ENCODE measurements at places on chromosomes 2 and 18.
A peak's percentile ranks its signal among the peaks of the same experiment; 100 is the strongest.

GRCh38 chr2:153077311-153077710, 358.9 kb downstream of the ARL6IP6 start:
- DNase-seq = no peak

- DNase-seq = no peak
These were observed 52.1 kb upstream of the LAPTM4A start for GRCh38 chr2:20103530-20103929.

DNA sequence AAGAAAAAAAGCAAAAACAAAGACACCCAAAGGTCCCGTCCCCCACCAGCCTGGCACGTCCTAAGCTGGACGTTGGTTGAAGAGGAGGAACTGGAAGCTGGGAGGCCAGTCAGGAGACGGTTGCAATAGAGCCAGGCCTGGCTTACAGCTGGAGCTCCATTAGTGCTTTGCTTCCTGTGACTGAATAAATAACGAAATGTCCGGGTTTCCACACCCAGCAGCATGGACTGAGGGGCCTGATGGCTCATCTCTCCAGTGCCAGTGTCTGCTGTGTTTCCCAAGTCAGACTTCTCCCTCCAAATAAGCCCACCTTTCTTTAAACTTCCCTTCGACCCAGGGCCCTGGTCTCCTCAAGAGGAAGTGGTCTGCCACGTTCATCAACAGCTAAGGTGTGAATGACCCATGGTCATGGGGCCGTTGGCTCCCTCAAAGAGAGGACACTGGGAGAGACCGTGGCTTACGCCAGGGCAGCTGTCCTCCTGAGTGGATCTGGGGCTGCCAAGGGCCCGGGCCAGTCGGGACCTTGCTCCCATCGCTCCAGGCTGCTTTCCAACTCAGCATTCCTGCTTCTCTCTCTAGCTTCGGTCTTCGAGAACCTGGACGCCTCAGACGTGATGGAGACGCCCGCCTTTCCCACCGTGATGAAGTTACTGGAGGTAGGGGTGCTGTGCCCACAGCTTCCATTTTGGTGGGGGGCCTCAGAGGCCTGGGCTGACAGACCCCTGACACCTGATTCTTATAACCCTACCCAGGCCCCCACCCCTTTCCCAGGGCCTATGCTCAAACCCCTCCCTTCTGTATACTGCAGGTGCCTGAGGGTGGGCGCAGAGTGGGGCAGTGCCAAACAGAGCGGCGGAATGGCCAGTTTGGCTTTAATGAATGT, 44.9 kb downstream of the MYO7B start:
- DNase-seq = no peak

DNA sequence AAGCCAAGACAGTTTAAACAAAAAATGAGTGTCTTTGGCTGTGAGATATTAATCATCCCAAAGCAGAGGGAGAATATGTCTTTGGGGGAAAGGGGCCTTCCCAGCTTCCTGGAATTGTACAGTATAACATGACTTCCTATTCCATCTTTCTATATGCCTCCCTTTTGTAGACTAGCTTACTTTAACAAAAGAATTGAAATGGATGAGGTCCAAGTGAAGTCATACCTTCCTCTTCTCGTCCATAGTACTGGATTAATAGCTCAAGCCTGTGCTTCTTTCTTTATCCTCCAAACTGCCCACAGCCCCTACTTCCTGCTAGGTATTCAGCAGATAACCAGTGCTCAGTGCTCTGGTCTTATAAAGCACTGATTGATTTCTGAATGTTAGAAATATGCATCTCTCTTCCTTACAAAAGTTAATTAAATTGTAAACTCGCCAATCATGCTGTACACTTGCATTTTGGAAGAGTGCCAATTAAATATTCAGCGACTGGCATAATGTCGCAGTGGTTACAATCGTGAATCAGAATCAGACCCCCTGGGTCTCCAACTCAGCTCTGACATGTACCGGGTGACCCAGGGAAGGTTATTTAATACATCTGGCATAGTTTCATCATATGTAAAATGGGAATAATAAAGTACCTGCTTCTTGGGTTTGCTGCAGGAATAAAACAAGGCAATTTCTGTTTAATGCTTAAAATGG, 325.1 kb downstream of the RND3 start:
- DNase-seq = no peak

- DNase-seq = no peak
These were observed 38.9 kb downstream of the TMEM17 start for GRCh38 chr2:62467100-62467474.

DNA sequence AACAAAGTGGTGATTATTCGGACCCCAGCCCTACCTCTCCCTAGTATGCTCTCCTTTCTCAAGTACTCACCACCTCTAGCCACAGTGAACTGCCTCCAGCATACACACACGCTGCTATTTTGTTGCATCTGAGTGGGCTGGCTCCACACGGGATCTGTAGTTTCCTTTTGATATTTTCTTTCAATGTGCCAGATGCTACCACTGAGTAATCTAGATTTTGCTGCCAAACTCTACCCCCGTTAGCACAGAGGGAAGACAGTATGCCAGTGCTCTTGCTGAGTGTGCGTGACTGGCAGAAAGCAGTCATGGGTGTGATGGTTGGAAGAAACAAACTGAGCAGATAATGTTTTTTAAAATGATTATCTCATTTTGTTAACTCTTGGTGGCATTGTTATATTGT, 11.6 kb downstream of the CFLAR start:
- no peak for DNase-seq

DNA sequence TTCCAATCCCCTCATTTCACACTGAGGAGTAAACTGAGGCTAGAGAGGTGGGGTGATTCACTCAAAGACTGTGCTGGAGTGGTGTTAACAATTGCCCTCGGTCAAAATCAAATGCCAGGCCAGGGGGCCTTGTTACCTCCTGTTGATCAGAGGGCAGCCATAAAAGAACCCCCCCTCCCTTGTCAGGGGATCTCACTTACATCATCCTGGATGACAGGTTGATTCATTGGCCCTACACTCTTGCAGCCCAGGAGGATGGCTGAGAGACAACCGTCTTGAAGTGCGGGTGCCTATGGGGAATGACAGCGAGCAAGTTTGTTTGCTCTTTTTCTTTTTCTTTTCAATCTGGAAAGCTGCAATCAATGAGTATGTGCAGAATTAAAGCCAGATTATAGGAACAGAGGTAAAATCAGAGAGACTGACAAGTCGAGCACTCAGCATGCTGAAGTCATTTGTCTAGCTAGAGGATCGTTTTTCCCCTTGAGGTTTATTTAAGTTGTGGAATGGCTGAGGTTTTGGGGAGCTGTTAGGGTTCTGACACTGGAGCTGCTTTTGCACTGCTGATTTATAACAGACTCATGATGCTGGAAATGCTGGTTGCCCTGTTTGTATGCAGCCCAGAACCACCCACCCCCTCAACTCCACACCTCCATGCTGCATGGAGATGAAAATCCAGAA, 26.4 kb upstream of the NRP2 start:
- no peak for DNase-seq

- DNase-seq = no peak
These were observed 2.9 kb downstream of the CAMKMT start for GRCh38 chr2:44364604-44365003.

- no peak for DNase-seq
These were observed 629.9 kb downstream of the NRXN1 start for GRCh38 chr2:50401772-50402653.

DNA sequence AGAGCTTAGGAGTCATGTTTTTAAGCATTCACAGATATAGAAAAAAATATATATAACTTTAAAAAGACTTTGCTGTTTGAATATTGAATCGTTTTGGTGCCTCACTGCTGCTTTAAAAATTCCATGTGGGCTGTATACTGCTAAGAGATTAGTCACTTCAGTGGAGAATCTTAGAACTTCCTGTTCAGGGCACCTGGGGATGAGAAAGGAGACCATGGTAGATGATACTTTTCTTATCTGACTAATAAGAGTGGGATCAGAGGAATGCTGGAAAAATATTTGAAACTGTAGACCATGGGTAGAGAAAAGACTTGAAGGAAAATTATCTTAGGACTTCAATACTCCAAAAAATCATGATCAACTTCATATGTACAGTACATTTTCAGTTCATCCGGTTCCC, 442.2 kb upstream of the SETBP1 start:
- DNase-seq = no peak

DNA sequence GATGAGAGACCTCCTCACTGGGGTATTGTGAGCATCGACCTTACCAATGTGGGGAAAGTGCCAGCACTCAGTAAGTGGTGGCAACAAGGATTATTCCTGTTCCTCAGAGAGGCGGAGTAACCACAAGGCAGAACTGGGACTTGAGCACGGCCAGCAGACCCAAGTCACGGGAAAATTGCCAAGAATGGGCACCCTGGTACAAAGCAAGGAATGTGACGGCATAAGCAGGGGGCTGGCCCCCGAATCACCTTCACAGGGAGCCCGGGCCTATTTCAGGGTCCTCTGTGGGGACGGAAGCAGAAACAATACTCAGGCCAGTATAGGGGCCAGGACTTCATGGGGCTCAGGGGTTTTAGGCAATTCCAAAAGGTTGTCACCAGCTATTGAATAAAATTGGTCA, 25.4 kb downstream of the CENPA start:
- no peak for DNase-seq

DNA sequence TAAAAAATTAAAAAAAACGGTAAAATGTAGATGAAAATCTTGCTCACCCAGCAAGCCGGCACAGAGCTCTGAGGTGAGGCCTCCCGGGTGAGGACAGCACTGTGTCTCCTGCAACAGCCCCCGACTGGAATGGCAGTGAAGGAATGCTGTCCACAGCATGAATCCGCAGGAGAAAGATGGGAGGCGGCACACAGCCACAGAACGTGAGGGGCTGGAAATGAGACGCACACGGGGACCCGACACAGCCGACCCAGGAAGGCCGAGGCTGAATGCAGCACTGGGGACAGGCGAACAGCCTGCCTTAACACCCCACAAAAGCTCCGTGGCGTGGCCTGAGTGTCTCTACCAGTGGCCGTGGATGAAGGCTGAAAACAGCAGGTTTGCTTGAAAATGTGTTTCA, 34.7 kb downstream of the BOK start:
- no peak for DNase-seq

- DNase-seq = no peak
These were observed 214.5 kb downstream of the IRS1 start for GRCh38 chr2:226585130-226585561.

DNA sequence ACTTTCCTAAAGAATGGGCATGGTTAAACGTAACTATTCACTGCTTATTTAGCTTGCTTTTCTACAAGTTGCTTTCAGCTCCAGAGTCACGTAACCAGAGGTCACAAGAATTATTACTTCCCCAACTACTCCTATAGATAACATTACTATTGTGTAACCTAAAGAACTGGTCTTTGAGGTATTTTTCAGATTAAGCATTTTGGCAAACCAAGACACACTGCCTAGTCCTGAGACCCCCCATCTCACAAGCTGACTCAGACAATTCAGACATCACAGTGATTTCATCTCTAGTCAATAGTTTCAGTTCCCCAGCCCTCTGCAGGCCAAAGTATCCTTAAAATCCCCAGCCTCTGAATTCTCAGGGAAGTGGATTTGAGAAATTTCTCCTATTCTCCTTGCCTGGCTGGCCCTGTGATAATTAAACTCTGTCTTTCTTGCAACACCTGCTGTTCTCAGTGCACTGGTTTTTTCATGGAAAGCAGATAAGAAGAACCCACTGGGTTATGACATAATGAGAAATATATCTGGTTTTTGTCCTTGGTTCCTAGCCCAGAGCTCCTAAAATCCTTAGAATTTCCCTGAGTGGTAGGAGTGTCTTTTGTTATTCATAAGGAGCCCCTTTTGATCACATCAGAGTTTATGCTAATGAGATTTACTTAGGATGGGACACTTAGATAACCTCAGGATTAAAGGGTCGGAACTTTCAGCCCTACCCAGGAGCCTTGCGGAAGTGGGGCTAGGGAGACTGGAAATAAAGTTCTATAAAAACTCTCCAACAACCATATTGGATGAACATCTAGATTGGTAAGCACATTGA, 1310.8 kb upstream of the CHAC2 start:
- no peak for DNase-seq

DNA sequence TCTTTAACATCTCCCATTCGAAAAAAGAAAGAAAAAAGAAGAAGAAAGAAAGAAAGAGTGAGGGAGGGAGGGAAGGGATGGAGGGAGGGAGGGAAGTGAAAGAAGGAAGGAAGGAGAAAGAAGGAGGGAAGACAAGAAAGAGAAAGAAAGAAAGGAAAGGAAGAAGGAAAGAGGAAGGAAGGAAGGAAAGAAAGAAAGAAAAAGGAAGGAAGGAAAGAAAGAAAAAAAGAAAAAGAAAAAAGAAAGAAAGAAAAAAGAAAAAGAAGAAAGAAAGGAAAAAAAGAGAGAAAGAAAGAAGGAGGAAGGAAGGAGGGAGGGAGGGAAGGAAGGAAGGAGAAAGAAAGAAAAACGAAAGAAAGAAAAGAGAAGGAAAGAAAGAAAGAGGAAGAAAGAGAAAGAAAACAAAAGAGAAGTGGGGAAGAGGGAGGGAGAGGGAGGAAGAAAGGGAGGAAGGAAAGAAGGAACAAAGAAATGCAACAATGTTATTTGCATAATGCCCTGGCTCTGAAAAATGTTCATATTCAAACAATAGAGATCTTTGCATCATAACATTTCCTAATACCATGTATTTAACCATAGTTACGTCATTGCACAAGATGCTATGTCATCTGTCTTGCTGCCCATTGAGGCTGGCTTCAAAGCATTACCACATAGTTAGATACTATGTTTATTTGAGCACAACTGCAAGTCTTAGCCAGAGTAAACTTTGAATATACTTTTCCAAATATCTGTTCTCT, 550.6 kb downstream of the DSC3 start:
- DNase-seq = no peak

- DNase-seq = no peak
These were observed 1.6 kb downstream of the DYTN start for GRCh38 chr2:206716623-206717022.

DNA sequence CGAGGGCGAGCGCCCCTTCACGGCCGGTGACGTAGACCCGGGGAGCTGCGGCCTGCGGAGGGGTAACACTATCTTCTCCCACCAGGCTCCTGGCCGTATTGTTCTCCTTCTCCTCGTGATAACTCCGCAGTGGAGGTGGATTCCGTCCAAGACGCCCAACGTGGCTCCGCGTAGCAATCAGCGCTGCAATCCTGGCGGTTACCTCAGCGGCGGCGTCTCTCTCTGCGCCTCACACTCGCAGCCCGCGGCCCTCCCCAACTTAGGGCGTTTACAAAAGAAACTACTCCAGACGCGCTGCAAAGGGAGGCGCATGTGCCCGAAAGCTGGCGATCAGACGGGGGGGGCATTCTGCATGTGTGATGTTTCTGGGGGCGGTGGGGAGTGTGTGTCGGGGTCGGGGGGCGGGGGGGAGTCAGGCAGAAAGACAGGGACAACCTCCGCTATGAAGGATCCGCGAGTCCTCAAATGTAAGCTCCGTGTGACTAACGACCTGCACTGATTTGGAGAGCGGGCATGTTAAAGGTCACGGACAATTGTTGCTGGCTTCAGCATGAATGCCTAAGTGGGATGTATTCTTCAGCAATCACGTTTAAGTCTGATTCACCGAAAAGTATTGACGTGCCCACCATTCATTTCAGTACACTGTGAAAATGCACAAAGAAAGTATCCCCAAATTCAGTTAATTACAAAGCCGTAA, 1.3 kb upstream of the ZNF516 start:
- DNase-seq = peak; percentile 5

GRCh38 chr2:190714958-190715357, 66.1 kb downstream of the NAB1 start:
- no peak for DNase-seq
